Mesenteric fat pad (tissue), 1 donor: ENCODE measurements at places on chromosomes 1 and 21. TPM values are rescaled to one million over a fixed set of nuclear protein-coding genes. Genes with fewer than 3 reads are reported as not detected.

STUM gene
- 1.8 TPM for total RNA-seq

SH2D1B gene
- 0.61 TPM for total RNA-seq

PCP4L1 gene
- 0.22 TPM for total RNA-seq

ZBTB21 gene
- total RNA-seq: 19.8 TPM

SLC35A3 gene
- 18.0 TPM for total RNA-seq

LEPR gene
- 49.5 TPM for total RNA-seq

PRKCZ gene
- 1.4 TPM for total RNA-seq

NPR1 gene
- 156 TPM for total RNA-seq

ZBTB8OS gene
- 32.8 TPM for total RNA-seq

SPRR2D gene
- total RNA-seq: not detected

LRRC7 gene
- 0.03 TPM for total RNA-seq

CYP4Z1 gene
- total RNA-seq: 2.5 TPM

HLCS gene
- total RNA-seq: 18.8 TPM

MRPL37 gene
- 54.2 TPM for total RNA-seq

C8B gene
- total RNA-seq: not detected
